ENCODE measurements at places on chromosomes 12 and 14.

DNA sequence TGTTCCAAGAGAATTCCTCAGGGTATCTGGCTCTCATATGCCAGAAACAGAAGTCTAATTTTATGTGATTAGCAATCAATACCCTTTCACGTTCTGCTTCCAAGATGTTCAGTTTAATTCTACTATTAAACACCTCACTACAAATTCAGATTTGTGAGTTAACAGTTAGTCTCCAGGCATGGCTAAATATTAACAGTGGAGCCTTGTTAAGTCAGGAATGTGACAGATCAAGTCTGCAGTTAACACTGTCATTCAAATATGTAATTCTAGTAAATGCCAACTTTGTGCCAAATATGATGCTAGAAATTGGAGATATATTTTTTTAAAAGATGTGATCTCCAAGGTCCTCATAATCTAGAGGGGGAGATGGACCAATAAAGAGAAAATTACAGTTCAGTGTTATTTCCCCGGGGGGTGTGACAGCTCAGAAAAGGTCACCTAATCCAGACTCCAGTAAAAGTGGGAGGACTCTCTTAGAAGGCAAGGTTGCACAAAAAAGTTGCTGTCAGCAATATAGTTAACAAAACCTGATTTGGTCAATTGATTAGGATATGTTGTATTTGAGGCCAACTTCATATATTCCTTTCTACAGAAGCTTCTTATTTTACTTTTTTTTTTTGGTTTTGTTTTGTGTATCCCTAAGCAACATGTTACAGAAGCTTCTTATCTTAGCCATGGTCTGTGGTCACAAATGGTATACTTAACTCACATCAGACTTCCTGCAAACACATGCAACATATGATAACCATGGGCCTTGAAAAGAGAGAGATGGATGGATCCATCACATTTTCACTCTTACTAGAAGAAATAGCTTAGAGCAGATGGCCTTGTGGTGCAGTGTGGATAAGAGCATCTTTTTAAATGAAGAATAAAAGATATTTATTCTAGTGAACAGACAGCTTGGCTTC lies 18.4 kb upstream of the RNU6-7 start:
- DNase-seq, result no peak

- DNase-seq, result no peak
Measured at GRCh38 chr12:2173971-2174370, 121.2 kb downstream of the CACNA1C start.

- no peak for DNase-seq
Measured at GRCh38 chr14:52463375-52463774, 88.9 kb downstream of the TXNDC16 start.

GRCh38 chr14:82270286-82270685 lies 736.6 kb upstream of the SEL1L start:
- DNase-seq, result no peak

All from DMS 273 treated with DMSO at 0.1 percent for 48 hours (cell line).